ENCODE measurements at places on chromosomes 2 and 18. TPM values are rescaled to one million over a fixed set of nuclear protein-coding genes. Genes with fewer than 3 reads are reported as not detected.

Gene GNAL
- total RNA-seq: 0.76 TPM

DNA sequence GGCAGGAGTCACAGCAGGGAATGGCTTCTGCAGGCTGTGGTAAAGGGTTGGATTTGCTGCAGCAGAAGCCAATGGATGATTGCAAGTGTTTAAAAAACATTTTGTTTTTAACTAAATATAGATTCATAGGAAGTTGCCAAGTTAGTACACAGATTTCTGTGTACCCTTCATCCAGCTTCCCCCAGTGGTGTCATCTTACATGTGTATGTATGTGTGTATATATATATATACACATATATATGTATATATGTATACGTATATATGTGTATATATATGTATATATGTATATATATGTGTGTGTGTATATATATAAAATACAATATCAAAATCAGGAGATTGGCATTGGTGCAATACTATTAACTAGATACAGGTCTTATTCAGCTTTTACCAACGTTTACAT, 19.2 kb upstream of the FAM124B start:
- no peak for DNase-seq
- H3K27ac ChIP-seq: no peak overlapping the region
- H3K4me3 ChIP-seq: no peak overlapping the region
- H3K27me3 ChIP-seq: peaks cover 4% of the 10 kb centered on the region
- no peaks in the 10 kb centered on the region for H3K4me1 ChIP-seq
- no peaks in the 10 kb centered on the region for H3K36me3 ChIP-seq

Gene NT5C1B
- not detected for total RNA-seq

GRCh38 chr18:69387186-69387585, 13.5 kb upstream of the DOK6 start:
- H3K27me3 ChIP-seq: no peaks in the 10 kb centered on the region
- H3K4me3 ChIP-seq: no peak overlapping the region
- H3K4me1 ChIP-seq: no peaks in the 10 kb centered on the region
- no peaks in the 10 kb centered on the region for H3K36me3 ChIP-seq
- no peak overlapping the region for H3K27ac ChIP-seq

DNA sequence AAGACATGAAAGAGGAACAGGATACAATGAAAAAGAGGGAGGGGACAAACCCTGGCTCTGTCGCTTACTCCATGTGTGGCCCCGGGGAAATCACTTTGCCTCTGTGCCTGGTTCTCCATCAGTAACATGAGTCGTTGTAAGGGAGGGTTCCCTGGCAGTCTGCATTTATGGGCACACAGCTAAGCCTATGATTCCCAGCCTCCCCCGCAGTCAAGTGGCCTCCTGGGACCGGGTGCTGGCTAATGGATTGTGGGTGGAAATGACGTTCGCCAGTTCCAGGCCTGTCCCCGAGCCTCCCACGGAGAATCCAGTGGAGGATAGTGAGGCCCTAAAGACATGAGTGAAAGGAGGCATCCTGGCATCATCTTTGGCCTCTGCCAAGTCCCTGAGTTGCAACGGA, 42.7 kb downstream of the SFXN5 start:
- H3K27me3 ChIP-seq: no peaks in the 10 kb centered on the region
- no peaks in the 10 kb centered on the region for H3K4me1 ChIP-seq
- H3K36me3 ChIP-seq: no peaks in the 10 kb centered on the region
- H3K27ac ChIP-seq: no peak overlapping the region

GRCh38 chr2:235939471-235939870, 228.7 kb downstream of the GBX2 start:
- H3K36me3 ChIP-seq: no peaks in the 10 kb centered on the region
- H3K4me3 ChIP-seq: no peak overlapping the region
- DNase-seq: no peak
- H3K27me3 ChIP-seq: no peaks in the 10 kb centered on the region
- no peaks in the 10 kb centered on the region for H3K4me1 ChIP-seq
